Activated T-helper 17 cell treated with anti-CD3 and anti-CD28 coated beads, Interleukin-2, amount 50 U/mL, for 72 hours (primary cell): ENCODE measurements at places on chromosomes 1 and 21. TPM values are rescaled to one million over a fixed set of nuclear protein-coding genes. Genes with fewer than 3 reads are reported as not detected.

DNA sequence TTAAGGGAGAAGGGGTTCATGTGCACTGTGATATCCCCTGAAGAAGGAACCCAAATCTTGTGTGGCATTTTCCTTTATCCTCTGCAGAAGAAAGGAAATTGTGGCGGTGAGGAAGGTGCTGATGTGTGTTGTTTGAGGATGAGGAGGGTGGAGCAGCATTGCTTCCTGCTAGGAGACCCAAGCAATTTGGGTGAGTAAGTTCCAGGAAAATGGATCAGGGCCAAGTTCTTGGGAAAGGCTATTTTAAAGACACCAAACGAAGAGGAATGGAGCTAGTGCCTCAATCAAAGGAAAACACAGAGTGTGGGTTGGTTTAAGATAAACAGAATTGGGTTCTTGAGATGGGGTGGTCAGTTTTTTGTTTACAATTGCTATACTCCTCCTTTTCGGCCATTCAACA, 86.7 kb upstream of the MARK1 start:
- no peak for ATAC-seq

GRCh38 chr1:10237157-10237539, 26.8 kb downstream of the KIF1B start:
- no peak for ATAC-seq

DNA sequence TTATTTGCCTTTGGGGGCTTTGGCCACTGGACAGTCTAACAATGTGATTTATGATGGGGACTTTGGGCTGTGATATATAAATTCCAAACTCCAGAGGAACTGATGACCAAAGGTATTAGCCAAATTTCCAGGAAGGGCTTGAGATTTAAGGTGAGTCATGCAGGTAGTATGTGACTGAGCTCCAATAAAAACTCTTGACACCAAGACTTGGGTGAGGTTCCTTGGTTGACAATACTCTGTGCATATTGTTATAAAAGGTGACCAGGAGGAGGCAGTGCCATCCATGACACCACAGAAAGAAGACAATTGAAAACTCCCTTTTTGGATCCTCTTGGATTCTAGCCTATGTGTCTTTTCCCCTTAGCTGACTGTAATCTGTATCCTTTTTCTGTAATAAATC, 392.7 kb upstream of the LRRC7 start:
- ATAC-seq: no peak

LDLRAD1 gene
- total RNA-seq: not detected

SLC6A17 gene
- total RNA-seq: not detected
